Left cardiac atrium (tissue), 4 donors: ENCODE measurements at places on chromosomes 2 and 18. TPM values are rescaled to one million over a fixed set of nuclear protein-coding genes. Genes with fewer than 3 reads are reported as not detected.

Gene VAMP5
- total RNA-seq = 91.4 TPM

Gene SH2D6
- total RNA-seq = 0.37 TPM

Gene SAG
- not detected for total RNA-seq

Gene VIT
- total RNA-seq = 23.7 TPM

Gene MROH2A
- total RNA-seq = not detected

Gene TMEM37
- total RNA-seq = 16.4 TPM

Gene RUFY4
- total RNA-seq = not detected

Gene ERMN
- 0.37 TPM for total RNA-seq

Gene HNRNPA3
- 117 TPM for total RNA-seq

Gene METTL8
- total RNA-seq = 13.3 TPM

Gene MTCL1
- 4.3 TPM for total RNA-seq

Gene GULP1
- total RNA-seq = 10.8 TPM

Gene B4GALT6
- 7.9 TPM for total RNA-seq

Gene ESCO1
- 11.7 TPM for total RNA-seq

Gene CCDC74A
- total RNA-seq = 0.94 TPM

Gene IL1F10
- not detected for total RNA-seq

Gene DCDC2C
- not detected for total RNA-seq

Gene RAD51AP2
- 0.16 TPM for total RNA-seq

Gene ZNF892
- 2.9 TPM for total RNA-seq

Gene GPR75
- total RNA-seq = 1.6 TPM

Gene DNAH7
- 0.44 TPM for total RNA-seq

Gene CYP27C1
- 0.21 TPM for total RNA-seq

Gene RGPD4
- 0.06 TPM for total RNA-seq

Gene CAVIN2
- 106 TPM for total RNA-seq

Gene POTEI
- not detected for total RNA-seq

Gene SMIM21
- total RNA-seq = not detected

Gene SOCS6
- total RNA-seq = 15.4 TPM

Gene VWC2L
- not detected for total RNA-seq

Gene INHA
- 2.2 TPM for total RNA-seq

Gene L3MBTL4
- total RNA-seq = 19.1 TPM

Gene ZNF396
- total RNA-seq = 0.97 TPM

Gene CYP27A1
- 13.8 TPM for total RNA-seq

Gene PIEZO2
- total RNA-seq = 1.7 TPM

Gene GKN2
- not detected for total RNA-seq

Gene HOXD11
- not detected for total RNA-seq

Gene AMER3
- total RNA-seq = not detected

Gene ST8SIA5
- 2.5 TPM for total RNA-seq
